Activated CD4-positive, alpha-beta memory T cell treated with anti-CD3 and anti-CD28 coated beads, Interleukin-2, amount 10 ng/mL, durations not matched to agents 7 days and 5 days (primary cell): ENCODE measurements at places on chromosomes 4 and X.

DNA sequence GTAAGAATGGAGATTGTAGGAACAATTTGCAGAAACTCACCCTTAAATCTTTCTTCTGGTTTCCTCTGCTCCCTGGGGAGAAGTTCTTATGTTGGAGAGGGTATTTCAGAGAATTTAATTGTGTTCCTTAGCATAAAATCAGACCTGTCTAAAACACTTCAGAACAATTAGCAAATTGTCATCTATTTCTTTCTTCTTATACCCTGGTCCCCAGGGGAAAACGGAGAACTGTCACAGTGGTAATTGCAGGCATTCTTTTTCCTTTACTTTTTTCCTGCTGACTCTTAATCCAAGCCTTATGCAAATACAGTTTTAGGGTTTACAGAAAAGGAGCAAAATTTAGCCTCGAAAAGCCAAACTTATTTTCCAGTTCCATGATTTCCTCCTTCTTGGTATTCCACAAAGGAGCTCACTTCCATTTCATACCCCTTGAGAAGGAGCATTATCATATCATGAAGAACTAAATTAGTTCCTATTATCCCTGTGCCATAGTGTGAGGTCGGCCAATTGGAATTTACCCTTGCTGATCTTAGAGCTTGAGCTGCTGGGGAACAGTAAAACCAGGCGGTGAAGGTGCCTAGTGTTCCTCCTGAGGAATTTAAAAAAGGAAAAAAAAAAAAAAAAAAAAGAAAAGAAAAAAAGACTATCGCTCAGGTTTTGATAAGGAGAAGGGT is 173.8 kb downstream of the IL15 start:
- no peak for DNase-seq

DNA sequence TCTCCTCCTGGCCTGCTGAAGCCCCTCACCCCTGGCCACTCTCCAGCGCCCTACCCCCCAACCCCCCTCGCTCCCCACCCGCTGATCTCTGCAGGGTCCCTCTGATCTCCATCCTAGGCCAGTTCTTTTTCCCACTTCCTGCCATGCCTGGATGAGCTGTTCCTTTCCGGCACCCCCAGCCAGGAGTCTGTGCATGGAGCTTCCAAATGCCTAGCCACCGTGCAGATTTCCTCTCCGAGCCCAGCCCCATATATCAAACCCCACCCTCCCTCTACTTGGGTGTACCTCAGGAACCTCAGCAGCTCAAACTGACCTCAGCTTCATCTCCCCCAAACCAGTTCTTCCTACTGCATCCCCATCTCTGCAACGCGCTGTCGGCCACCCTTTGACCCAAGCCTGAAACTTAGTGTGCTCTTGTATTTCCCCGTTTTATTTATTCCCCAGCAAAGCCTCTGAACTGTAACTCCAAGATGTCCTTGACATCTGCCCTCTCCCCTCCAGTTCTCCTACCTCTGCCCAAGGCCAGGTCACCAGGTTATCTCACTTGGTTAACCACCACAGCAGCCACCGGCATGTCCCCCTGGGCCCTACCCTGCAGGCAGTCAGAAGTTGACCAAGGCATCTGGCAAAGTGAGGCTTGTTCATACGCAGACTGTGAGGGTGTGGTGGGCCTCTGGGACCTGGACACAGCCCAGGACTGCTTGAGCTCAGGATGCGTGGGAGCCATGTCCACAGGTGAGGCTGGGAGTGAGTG is 194.9 kb upstream of the PSAPL1 start:
- DNase-seq = no peak

GRCh38 chr4:20351360-20352162 is 99.9 kb downstream of the SLIT2 start:
- DNase-seq = no peak

- no peak for DNase-seq
These were observed 114.8 kb upstream of the NEIL3 start for GRCh38 chr4:177194906-177195305.

GRCh38 chr4:25160714-25161592 is 704 bp upstream of the SEPSECS start:
- no peak for DNase-seq
